Activated naive CD4-positive, alpha-beta T cell treated with anti-CD3 and anti-CD28 coated beads, Interleukin-2, amount 10 ng/mL, durations not matched to agents 7 days and 5 days (primary cell): ENCODE measurements at places on chromosomes 3 and 15.

GRCh38 chr3:194691481-194692283 lies 6.0 kb downstream of the FAM43A start:
- no peak for DNase-seq

DNA sequence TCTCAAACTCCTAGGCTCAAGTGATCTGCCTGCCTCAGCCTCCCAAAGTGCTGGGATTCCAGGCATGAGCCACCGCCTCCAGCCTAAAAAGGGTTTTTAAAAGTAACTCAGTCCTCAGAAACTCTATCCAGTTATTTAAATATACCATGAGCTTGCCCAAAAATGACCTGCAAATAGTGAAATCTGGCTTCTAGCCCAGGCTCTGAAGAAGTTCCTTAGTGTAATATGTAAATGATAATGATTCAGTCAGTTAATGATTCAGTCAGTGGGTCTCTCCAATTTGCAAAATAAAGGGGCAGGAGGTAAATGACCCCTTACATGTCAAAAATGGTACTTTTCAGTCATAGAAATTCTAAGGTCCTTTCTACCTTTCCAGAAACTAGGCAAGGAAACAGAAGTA lies 28.8 kb downstream of the LRRC2 start:
- no peak for DNase-seq

GRCh38 chr3:15325228-15325627 lies 7.2 kb downstream of the SH3BP5 start:
- no peak for DNase-seq

GRCh38 chr3:145698250-145698649 lies 462.7 kb downstream of the PLOD2 start:
- DNase-seq, result no peak

DNA sequence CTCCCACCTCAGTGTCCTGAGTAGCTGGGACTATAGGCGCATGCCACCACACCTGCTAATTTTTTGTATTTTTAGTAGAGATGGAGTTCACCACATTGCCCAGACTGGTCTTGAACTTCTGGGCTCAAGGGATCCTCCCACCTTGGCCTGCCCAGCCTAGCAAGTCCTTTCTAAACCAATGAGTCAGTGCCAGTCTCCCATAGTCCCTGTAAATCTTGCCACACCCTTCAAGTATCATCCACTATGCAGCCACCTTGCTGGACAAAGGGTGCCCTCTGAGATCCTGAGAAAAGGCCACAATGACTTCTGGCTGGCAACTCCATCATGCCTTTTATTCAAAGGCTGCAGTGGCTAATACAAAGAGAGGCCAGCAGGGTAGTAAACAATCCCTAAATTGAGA lies 184.0 kb downstream of the ABHD5 start:
- no peak for DNase-seq

- no peak for DNase-seq
These were observed 371.7 kb downstream of the ZBTB20 start for GRCh38 chr3:114775395-114775794.

DNA sequence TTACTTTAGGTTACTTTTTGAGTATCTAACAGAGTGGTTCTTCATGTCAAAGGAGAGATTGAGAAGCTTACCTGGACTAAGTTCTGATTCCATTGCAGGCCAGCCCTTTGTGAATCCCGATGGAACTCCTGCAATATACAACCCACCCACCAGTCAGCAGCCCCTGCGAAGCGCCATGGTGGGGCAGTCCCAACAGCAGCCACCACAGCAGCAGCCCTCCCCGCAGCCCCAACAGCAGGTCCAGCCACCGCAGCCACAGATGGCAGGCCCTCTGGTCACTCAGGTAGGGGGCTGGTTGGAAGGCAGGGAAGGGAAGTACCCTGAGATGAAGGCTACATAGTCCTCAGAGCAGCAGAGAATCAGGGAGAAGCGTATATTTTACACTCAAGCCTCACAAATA lies 97.8 kb downstream of the ARPP21 start:
- DNase-seq, result no peak

GRCh38 chr3:59885101-59885500 lies 835.3 kb upstream of the CFAP20DC start:
- no peak for DNase-seq

DNA sequence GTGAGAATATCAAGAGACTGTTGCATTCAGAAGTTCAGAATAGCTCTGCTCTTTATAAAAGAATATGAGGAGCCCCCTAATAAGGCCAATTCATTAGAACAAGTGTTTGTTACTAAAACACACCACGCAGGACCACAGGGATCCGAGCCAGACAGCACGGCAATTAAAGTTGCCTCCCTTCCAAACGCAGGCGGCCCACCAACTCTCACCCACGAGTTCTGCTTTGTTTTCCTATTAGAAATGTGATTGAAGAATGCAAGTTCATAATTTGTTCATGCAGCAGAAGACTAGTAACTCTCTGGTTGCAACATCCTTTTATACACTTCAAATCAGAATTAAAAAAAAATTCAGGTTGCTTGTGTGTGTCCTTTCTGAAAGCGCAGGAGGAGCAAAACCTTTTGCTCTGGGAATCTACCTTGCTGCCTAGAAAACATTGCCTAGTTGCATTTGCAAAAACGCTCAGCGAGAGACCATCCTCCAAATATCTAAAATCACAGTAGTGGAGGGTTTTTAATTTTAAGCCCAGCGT lies 1044.1 kb upstream of the NR2F2 start:
- no peak for DNase-seq

DNA sequence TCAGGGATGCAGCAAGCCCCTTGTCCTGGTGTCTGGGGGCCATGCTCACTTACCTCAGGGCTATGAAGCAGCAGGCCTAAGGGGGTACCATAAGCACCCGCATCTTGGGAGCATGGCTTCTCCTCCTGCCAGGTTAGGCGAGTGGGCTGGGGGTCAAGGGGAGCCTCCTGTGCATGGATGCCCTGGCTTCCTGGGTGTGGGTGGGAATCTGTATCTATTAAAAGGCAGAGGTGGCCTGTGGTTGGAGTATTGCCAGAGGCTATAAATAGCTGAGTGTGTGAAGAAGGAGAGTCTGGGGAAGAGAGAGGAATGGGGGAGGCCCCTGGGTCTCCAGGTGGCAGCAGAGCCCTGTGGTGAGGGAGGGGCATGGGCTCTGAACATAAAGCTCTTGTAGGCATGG lies 19.5 kb downstream of the ACVR2B start:
- DNase-seq, result no peak

DNA sequence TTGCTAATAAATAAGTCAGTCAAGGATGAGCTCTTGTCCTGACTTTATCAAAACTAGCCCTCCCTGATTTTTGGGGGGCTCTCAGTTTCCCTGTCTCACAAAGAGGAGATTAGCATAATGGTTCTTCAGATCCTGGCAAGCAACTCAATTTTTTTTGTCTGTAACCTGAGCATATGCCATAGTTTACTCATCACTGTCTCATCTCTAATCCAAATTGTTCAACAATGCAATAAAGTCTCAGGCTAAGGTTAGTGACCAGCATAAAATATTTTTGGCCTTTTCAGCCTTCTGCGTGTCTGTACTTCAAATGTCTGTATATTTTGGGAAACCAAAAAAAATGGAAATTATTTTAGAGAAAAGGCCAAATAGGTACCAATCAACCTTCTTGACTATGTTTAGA lies 465.6 kb upstream of the TPRG1 start:
- DNase-seq, result no peak

- DNase-seq, result no peak
These were observed 507.5 kb downstream of the SHQ1 start for GRCh38 chr3:72340476-72341379.

- no peak for DNase-seq
These were observed 164.6 kb upstream of the PFN2 start for GRCh38 chr3:150135287-150135721.

DNA sequence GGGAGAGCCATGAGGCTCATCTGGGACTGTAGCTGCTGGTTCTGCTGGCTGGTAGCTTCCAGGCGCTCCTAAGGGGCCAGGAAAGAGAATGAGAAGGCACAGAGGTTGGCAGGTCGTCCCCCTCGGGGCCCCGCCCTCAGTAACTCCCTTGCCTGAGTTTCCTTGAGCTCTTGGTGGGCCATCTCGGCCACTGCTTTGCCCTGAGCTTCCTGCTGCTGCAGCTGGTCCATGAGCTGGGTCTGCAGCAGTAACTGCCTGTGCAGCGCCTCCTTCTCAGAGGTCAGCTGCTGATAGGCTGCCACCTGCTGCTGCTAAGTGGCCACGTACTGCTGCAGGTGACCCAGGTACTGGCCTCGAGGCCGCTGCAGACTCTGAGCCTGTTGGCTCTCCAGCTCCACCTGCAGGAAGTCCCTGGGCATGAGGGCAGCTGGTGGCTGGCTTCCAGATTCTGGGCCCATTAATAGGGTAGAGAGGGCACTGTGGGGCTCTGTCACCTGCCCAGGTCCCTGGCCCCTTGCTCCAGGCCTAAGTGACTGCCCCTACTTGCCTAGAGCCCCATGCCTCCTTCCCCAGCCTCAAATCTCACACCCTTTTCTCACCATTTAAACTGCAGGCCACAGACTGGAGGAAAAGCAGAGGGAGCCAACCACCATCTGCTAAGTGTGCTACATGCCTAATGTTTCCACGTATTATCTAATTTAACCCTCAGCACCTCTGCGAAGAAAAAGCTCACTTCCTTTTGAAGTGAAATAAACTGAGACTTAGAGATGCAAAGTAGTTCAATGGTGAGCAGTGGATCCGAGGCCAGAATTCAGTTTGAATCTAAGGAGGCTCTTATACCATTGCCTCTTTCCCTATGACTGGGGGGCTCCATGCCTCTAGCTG lies 10.8 kb upstream of the VPS33B start:
- DNase-seq, result peak; percentile 79

- DNase-seq, result no peak
These were observed 397.0 kb upstream of the WNT5A start for GRCh38 chr3:55884066-55884465.

DNA sequence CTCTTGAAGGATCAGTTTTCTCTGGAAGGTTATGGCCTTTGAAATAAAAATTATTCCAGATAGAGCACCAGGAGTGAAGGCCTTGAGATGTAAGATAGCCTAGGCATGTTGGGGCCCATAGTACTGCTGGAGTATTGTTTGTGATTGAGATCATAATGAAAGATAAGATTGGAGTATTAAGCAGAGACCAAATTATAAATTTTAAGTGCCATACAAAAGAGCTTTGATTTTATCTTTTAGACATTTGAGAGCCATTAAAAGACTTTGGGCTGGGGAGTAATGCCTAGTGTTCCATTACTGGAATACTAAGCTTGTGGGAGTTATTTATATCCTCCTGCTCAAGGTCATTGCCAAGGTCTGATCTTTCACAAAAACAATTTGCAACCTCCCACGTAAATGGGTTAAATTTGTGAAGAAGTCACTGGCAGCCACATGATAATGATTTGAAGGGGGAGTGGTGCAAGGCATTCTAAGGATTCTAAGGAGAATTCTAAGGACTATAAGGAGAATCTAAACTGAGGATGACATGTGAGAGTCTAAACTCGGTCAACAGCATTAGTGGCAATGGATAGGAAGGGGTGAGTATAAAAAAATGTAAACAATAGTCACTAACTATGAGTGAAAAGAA lies 12.8 kb downstream of the ELL3 start:
- no peak for DNase-seq

DNA sequence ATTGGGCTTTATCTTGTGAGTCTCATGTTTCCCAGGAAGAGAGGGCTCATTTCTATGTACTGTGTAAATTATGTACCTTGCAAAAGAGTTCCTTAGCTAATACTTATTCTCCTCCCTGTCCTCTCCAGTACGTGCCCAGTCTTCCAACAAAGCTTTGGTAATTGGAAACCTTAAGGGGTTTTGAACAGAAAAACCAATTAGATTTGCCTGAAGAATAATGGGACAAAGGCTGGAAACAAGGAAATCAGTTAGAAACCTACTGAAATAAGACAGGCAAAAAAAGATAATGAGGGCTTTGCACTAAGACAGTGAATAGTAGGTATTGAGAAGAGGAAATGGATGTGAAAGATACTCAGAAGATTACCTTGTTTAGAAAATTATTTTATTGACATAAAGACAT lies 82.5 kb downstream of the SPRED1 start:
- DNase-seq, result no peak

DNA sequence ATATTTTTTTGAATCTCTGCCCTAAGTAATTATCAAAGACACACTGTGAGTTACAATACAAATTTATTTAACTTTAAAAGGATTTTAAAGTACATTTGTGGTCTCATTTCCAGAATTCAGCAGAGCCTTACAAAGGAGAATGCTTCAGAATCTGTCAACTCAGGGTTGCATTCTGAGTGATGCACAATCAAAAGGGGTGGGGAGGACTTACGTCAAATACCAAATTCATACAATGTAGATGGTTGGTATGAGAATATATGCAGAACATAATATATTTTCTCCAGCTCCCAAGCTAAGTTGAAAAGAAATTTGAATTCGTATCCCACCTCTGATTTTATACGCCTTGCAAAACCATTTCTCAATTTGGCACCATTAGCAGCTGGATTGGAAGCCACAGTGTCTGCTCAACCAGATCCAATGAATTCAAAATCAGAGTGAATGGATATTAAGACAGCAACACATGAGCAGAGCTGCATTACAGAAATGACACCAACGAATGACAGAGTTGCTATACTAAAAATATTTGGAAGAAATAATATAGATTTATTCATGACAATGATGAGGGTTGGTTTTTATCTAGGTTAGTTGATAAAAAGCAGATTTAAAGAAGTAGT lies 110.4 kb upstream of the CFAP20DC start:
- DNase-seq, result no peak

GRCh38 chr3:165830746-165831145 lies 6.5 kb downstream of the BCHE start:
- no peak for DNase-seq

GRCh38 chr3:159922861-159923312 lies 65.7 kb upstream of the IL12A start:
- no peak for DNase-seq

DNA sequence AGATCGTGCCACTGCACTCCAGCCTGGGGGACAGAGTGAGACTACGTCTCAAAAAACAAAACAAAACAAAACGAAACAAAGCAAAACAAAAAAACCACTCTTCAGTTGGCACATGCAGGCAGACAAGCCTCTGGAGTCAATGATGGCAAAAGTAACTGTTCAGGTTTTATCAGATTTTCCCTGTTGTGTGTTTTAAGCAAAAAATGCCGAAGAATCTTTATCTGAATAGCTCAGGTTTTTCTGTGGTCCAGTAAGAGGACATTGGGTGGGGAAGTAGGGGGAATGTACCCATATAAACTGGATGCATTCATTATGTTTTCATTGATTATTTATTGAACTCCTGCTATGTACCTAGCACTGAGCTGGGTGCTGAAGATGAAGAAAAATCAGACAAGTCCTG lies 20.8 kb upstream of the BCL2A1 start:
- DNase-seq, result no peak

DNA sequence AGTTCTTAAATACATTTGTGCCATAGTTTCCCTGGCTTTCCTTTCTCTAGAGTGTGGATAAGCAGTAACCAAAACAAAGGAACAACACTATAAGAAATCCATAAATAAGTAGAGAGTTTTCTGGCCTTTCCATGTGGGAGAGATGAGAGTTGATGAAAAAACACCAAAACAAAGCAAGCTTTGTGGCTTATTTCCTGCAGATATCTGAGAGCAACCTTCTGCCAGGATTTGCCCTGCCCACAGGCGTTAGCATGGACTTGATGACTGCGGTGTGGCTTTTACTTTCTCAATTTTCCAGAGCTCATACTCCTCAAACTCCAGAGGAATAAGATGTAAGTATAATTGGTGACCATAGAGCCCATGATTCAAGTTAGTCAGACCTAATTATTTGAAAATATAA lies 194.9 kb downstream of the RAP2B start:
- DNase-seq, result no peak

GRCh38 chr3:124780356-124780755 lies 50.1 kb downstream of the UMPS start:
- no peak for DNase-seq

- DNase-seq, result no peak
These were observed 33.3 kb upstream of the TP63 start for GRCh38 chr3:189597918-189598317.
